Stimulated activated CD4-positive, alpha-beta T cell treated with anti-CD3 and anti-CD28 coated beads, Interleukin-1b, Interleukin-23, amount 100 ng/mL, for 24 hours (primary cell): ENCODE measurements at places on chromosomes 5 and 9.

- no peak for DNase-seq
Measured at GRCh38 chr5:91024206-91024605, 358.9 kb downstream of the ARRDC3 start.

GRCh38 chr5:141319202-141319601 lies 1.4 kb downstream of the TAF7 start:
- DNase-seq: no peak

DNA sequence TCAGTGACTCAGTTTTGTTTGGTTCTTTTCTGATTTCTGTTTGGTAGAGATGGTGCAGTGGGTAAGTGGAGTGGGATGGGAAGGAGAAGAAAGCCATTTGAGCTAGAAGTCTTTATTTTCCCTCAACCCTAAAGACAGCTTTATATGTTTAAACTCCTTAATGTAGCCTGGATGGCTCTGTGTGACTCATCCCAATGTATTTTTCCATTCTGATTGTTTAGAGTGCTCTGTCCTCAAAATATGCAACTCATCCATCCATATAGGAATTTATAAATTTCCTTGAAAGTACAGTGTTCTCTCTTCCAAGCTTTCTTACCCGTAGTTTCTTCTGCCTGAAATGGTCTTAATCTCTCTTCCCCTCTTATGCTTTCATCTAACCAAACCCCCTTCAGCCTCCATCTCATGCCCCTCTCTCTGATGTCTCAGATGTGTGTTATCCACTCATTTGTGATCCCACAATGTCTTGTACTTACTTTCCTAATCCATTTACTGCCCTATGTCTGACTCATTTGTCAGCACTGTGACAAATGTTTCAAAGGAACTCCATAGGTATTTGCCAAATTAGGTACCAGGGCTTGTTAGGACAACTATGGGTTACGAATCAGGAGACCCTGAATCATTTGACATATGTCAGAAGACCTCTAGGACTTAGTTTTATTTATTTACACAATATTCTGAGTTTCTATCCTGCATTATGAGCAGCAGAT lies 217.5 kb upstream of the SGCD start:
- no peak for DNase-seq

GRCh38 chr5:138661991-138662434 lies 86.8 kb upstream of the HSPA9 start:
- DNase-seq: no peak

DNA sequence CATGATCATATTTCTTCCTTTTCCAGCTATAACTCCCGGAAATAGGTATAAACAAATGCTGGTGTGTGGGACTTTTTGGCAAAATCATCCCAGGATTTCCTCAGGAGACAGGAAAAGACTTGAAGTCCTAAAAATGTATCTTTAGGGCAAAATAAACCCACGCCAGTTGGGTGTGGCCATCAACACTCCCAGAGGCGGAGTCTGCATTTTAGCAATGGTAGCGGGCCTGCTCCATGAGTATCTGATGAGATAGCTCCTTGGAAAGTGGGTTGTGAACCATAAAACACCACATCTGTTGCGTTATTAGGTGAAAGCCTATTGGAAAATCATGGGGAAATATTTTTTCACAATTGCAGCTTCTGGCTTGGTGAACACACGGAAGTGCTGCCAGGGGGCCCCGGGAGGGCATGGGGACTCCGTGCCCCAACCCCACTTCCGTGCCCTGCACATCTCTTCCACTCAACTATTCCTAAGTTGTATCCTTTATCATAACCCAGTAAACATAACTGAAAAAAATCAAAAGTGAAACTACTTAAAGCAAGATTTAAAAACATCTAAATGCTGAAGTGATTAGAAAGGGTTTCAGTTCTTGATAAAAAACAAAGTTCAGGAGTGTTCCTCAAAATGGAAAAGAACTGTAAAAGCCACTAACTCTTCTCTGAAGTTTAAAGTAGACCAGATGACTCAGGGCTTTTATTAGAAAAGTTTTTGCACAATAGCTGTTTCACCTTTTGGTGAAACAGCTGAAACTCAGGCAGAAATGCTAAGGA lies 111.2 kb downstream of the LRRC70 start:
- no peak for DNase-seq

DNA sequence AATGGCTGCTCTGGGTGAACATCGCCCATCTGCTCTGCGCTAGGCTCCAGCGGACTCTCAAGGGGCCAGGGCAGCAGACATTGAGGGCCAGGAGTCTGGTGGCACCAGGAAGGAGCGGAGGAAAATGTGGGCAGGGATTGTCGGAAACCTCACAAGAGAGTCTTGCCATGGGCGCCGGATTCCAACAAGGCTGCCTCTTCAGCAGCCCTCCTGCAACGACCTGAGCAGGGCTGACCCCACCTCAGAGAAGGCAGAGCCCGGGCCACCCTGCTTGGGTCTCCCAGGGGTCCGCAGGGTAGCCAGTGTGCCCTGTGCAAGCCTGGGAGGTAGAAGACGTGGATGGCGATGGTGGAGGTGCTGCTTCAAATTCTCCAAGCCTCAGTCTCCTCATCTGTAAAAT lies 11.4 kb upstream of the UNC5A start:
- DNase-seq: no peak

DNA sequence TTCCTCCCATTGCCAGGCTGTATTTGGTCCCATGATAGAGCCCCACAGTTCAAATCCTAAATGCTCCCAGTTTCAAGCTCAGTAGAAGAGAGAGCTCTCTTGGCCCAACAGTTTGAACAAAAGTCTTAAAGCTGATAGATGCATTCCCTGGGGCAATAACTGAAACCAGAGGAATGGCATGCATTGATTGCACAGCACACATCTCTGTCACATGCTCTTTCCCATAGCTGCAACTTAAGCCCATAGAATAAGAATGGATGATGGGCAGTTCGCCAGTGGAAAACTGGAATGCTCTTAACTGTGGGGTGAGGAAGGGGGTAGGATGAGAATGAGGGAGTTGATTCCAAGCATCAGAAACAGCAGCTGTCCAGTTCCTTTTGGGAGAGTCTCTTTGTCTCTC lies 1942.4 kb upstream of the WWC1 start:
- no peak for DNase-seq

DNA sequence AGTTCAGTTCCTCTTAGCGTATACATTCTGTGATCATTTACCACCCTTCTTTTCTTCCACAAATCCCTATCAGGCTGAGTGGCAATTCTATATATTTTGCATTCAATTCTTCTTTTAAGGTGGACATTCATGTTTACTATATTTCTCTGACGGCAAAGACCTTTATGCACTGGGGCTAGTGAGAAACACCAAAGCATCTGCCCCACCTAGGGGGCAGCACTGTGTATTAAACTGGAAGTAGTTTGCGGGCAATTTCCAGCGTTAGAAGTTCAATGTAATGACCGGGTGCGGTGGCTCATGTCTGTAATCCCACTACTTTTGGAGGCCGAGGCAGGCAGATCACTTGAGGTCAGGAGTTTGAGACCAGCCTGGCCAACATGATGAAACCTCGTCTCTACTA lies 27.9 kb upstream of the FBXL7 start:
- no peak for DNase-seq

GRCh38 chr5:17680737-17681136 lies 46.5 kb downstream of the TAF11L14 start:
- DNase-seq: no peak

- no peak for DNase-seq
Measured at GRCh38 chr9:104586496-104587180, 12.6 kb downstream of the OR13C5 start.

DNA sequence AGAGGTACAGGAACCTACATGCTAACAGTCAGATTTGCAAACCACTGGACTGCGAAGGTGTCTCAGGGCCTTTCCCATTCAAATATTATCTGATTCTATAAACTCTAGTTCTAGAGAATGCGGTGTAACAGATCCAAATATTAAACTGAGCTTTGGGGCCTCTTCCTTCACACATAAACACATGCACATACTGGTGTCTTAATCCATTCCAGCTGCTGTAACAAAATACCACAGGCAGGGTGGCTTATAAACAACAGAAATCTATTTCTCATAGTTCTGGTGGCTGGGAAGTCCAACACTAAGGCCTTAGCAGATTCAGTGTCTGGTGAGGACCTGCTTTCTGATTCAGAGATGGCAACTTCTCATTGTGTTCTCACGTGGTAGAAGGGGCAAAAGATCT lies 30.2 kb downstream of the RETREG1 start:
- no peak for DNase-seq

DNA sequence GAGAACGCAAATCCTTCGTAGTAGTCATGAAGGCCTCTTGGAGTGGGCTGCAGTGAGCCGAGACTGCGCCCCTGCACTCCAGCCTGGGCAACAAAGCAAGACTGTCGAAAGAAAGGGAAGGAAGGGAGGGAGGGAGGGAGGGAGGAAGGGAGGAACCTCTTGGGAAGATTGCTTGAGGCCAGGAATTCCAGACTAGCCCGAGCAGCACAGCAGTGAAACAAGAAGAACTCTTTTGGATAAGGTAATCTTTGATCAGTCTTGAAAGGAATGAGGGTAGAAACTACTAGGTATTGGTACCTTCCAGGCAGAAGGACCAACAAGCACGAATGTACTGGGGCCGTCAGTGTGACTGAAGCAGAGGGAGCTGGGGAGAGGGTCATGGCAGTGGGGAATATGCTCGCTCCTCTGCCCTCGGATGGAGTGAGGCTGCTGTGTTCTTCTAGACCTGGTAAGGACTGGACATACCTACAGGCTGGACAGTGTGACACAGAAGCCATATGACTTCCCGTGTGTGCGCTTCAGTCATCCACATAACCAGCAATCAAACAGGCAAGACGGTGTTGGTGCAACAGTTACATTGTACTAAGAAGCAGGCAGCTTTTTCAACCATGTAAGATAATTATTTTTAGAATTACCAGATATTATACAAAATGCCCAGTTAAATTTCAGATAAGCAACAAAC lies 45.2 kb downstream of the P4HA2 start:
- DNase-seq: no peak

DNA sequence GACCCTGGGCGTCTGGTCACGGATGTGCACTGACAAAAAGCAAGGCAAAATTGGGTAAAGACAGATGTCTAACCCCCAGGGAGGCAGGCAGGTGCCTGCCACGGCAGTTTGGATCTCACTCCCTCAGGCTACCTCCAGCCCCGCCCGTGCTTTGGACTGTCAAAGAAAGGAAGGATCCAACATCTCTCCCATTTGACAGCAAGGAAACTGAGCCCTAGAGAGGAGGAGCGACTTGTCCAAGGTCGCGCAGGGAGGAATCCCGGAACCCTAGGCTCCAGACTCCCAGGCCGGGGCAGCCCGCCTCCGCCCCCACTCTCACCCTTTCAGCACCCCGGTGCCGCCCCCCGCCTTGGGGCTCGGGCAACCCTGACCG lies 376 bp downstream of the GOLGA1 start:
- DNase-seq: peak; percentile 15

DNA sequence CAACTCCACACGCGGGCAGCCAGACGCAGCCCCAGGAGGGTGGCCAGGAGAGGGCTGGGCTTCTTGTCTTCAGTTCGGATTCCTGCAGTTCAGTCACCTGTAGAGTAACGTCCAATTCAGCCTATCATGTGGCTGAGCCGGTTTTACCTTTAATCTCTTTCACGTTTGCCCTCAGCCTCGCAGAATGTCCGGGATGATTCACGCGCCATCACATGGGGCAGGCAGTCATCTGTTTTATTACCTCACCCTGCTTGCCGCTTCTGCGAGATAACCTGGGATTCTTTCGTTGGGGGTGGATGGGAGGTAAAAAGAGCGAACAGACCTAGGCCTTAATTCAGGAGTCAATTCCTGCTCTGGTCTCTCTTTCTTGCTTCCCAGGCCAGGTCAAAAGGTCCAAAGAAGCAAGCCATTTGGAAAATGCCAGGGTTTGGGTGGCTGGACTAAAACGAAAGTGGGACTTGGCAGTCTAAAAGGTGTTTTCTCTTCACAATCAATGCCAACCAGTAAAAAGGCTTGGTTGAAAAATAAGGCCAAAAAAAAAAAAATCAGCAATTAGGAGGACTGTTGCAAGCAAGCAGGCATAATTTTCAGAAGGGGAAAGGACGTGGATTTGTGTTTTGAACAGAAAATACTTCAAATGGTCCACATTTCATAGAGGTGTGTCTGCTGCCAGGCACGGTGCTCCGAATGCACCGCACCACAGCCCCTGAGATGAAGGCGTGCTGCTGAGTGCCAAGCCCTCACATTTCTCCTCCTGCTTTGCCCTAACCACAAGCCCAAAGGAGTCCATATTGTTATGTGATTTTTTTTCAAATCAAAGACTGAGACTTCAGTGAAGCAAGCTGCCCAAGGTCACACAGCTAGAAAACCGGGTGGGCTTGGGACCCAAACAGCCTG lies 2.8 kb upstream of the WWC1 start:
- no peak for DNase-seq

DNA sequence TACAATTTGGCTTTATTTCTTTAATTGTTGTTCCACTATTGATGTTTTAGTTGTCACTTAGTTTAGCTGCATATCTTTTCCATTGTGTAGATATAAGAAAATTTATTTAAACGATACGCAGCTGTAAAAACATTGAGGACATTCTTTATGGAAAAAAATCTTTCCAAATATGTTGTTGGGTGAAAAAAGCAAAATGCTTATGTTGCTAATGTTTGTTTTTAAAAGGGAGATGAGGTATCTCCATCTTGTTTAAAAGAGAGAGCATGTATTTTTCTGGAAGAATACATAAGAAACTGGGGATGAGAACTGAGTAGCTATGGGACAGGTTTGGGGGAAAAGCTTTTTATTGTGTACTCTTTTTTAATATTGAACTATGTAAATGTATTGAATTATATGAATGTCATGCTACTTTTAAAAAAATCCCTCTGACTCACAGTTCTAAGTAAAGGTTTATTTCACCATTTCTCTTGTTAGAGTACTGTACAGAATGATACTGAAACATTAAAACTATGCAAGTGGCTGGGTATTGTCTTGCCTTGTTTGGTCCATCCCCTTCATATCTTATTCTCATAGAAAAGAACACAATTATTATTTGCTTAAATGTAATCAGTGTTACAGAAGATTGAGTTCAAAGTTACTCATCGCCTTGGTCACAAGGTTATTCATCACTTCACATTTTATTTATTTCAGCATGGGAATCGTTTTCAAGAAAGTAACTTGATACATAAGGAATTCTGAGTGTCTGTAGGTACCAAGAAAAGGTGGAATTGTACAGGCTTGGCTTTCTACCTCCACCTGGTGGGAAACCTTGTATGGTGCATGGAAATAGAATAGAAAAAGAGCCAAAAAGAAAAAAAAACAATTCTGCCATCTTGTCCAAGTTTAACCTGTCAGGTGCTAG lies 85.8 kb downstream of the RIC1 start:
- DNase-seq: no peak

GRCh38 chr9:21974722-21975409 lies 19.3 kb downstream of the CDKN2A start:
- no peak for DNase-seq

DNA sequence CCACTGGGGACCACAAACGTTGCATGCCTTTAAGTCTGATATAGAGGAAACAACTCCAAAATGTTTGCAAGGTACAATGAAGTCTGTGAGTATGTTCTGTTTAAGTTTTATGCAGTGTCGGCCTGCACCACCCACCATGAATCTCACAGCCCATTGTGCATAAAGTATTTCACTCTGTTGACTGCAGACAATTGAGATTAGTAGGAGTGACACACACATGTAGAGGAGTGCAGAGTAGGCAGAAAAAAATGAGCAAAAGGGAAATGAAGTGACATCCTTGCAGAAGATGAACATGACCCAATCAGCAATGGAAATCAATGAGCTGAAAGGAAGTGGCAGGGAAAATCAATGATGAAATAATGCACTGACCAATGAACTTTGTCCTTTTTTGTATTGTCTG lies 315.6 kb upstream of the PTPRD start:
- DNase-seq: no peak
